ENCODE measurements at places on chromosomes 1 and 21.
A peak's percentile ranks its signal among the peaks of the same experiment; 100 is the strongest.

- peak; percentile 82 for DNase-seq
These were observed 126.1 kb downstream of the CDC42BPA start for GRCh38 chr1:227192163-227192562.

DNA sequence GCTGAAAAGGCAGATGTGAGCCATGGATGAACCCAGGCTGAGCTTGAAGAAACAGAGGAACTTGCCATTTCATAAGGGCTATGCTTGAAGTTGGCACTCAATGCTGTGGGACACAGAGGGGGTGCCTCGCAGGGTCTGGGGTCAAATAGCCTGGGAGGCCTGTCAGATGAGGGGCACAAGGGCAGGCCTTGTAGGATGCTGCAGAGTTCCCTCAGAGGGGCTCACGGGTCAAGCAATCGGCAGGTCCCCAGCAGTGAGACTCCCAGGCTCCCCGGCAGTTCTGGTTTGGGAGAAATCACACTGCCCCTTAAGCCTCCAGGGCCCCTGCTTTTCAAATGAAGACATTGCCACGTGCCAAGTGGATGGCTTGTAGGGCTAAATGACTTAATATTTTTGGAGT lies 116.7 kb upstream of the GRIK3 start:
- no peak for DNase-seq

DNA sequence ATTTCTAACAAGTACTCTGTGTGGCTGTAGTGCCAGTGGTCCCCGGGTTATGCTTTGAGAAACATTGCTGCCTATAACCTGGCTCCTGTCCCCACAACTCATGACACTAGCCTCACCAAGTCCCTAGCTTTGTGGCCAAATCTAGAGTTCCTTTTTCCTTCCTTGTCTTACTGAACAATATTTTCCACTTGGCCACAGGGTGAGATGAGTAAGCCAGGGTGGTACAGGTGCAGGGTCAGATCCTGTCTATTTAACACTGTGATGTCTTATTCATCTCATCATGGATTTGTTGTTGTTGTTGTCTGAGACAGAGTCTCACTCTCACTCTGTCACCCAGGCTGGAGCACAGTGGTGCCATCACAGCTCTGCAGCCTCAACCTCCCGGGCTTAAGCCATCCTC lies 18.6 kb downstream of the ARMH1 start:
- DNase-seq, result no peak

- no peak for DNase-seq
These were observed 30.6 kb downstream of the EPS15 start for GRCh38 chr1:51488372-51489050.

DNA sequence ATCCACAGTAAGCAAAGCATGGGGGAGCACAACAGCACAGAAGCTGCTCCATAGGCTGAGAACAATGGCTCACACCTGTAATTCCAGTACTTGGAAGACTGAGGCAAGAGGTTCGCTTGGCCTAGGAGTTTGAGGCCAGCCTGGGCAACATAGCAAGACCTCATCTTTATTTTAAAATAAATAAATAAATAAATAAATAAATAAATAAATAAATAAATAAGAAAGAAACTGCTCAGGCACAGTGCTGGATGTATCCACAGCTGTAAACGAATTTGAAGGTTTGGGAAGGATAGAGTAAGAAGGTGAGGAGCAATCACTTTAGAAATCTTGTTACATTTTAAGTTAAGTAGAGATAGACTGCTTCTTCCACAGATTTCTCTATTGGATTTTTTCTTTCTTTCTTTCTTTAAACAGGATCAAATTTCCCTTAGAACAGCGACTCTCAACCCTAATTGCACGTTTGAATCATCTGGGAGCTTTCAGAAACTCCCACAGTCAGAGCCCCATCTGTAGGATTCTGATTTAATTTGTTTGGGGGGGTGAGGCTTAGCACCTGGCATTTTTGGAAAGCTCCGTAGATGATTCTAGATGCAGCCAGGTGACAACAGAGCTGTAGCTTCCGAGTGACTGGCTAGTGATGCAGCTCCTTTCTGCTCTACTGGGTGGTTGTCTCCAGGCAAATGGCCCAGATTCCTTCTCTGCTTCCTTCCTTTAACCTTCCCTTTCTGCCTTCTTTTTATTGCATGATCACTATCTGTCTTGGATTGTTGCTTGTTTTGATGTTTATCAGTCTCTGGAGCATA lies 53.5 kb downstream of the S1PR1 start:
- DNase-seq, result no peak

DNA sequence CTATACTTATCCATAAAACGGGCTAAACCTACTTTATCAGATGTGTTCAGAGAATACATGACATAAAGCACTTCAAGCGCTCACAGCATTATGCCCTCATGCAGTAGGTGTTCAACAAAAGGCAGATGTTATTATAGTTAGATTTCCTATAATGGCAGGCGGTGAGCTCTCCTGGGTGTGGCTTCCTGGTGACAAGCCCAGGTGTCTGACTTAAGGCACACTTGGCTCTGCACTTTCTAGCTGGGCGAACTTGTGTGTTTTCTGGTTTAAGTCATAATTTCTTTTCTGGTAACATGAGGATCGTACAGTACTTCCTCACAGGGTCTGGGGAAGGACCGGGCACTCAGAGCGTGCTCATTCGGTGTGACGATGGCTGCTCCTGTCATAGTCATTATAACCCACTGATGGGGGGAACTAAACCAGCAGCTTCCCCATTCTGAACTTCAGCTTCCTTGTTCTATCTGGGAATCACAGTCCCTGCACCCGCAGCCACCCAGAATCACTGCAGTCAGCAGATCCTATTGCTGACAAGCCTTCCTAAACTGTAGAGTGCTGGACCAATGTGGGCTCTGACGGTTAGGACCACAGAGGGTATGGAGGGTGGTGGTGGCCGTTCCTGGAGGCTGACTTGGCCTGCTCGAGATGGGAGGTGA lies 52.8 kb downstream of the IGSF21 start:
- DNase-seq, result no peak

DNA sequence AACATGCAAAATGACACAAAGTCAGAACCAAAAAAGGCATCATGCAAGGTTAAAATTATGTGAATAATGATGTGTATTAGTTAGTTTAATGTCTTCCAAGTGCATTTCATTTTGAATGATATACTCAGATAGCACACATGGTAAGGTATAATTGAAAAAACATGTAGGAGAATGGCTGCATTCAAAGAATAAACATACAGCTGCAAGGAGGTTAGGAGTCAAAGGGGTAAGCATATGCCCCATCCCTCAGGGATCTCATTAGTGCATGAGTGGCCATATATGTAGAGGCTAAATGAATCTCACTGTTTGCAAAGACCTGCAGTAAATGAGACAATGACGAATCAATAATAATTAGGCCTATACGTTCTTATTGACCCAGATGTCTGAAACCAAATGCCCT lies 179.7 kb upstream of the HOOK1 start:
- DNase-seq, result no peak

GRCh38 chr1:219123036-219123435 lies 50.6 kb upstream of the LYPLAL1 start:
- DNase-seq, result no peak

Measured in kidney epithelial cell (primary cell).